ENCODE measurements at places on chromosomes 4 and X. TPM values are rescaled to one million over a fixed set of nuclear protein-coding genes. Genes with fewer than 3 reads are reported as not detected.
A peak's percentile ranks its signal among the peaks of the same experiment; 100 is the strongest.

The HSFX1 gene
- total RNA-seq, result 1.4 TPM

The GRIA3 gene
- 0.54 TPM for total RNA-seq

The PPP1R2C gene
- total RNA-seq, result not detected

The EXOC1L gene
- not detected for total RNA-seq

The PPARGC1A gene
- not detected for total RNA-seq

The WDR17 gene
- 1.2 TPM for total RNA-seq

The PITX2 gene
- total RNA-seq, result not detected

The VCX3A gene
- not detected for total RNA-seq

The SLC4A4 gene
- total RNA-seq, result 3.1 TPM

The FGF2 gene
- total RNA-seq, result not detected

The ERCC6L gene
- total RNA-seq, result 8.2 TPM

The ZCCHC18 gene
- total RNA-seq, result 8.8 TPM

The GPC3 gene
- 0.40 TPM for total RNA-seq

The RTL3 gene
- total RNA-seq, result not detected

The MAGEC1 gene
- total RNA-seq, result not detected

The C4orf36 gene
- 0.44 TPM for total RNA-seq

The PRKG2 gene
- 1.1 TPM for total RNA-seq

- H3K27ac ChIP-seq, result no peak overlapping the region
- no peak for DNase-seq
- H3K4me1 ChIP-seq, result no peaks in the 10 kb centered on the region
- H3K36me3 ChIP-seq, result no peaks in the 10 kb centered on the region
These were observed 64.6 kb downstream of the CRLF2 start for GRCh38 chrX:1147611-1148515.

- no peak overlapping the region for H3K27ac ChIP-seq
- DNase-seq, result no peak
- H3K4me1 ChIP-seq, result no peaks in the 10 kb centered on the region
- H3K27me3 ChIP-seq, result peaks cover 3% of the 10 kb centered on the region
- no peaks in the 10 kb centered on the region for H3K36me3 ChIP-seq
These were observed 25.9 kb upstream of the RASSF6 start for GRCh38 chr4:73646117-73646516.

- peaks cover 37% of the 10 kb centered on the region for H3K27me3 ChIP-seq
- H3K27ac ChIP-seq, result peak within 1 kb of the TSS; percentile 66
- no peaks in the 10 kb centered on the region for H3K36me3 ChIP-seq
- DNase-seq, result peak; percentile 61
- H3K4me3 ChIP-seq, result peak within 1 kb of the TSS; percentile 78
These were observed at the start of gene MAMLD1 for GRCh38 chrX:150362599-150363481. Gene MAMLD1 (plus strand): TSS chrX:150363317. CDS start chrX:150445517, 82,200 bp downstream.

- H3K4me3 ChIP-seq, result peak overlapping the region; percentile 10
- peaks cover 31% of the 10 kb centered on the region for H3K4me1 ChIP-seq
These were observed 160.9 kb downstream of the SMIM20 start for GRCh38 chr4:26074712-26075430.

DNA sequence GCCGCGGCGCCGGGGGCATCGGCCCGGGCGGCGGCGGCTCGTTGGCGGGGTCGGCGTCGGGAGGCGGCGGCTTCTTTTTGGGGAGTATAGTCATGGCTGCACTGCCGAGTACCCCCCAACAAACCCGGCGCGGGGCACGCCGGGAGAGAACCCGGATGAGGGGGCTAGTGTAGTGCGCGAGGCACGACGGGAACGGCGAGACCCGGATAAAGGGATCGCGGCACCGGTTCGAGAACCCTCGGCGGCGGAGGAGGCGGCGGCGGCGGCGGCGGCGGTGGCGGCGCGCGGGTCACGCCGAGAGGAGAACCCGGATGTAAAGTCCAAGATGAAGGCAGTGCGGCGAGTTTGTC lies at the start of gene OTUD5:
Gene OTUD5 (minus strand): TSS at position 131 of the 350 bp plus-strand sequence. CDS start 37 bp downstream, at position 94.
- peak within 1 kb of the TSS; percentile 100 for H3K27ac ChIP-seq
- no peaks in the 10 kb centered on the region for H3K36me3 ChIP-seq
- peaks cover 10% of the 10 kb centered on the region for H3K4me1 ChIP-seq
- H3K27me3 ChIP-seq, result no peaks in the 10 kb centered on the region
- DNase-seq, result peak; percentile 79

- no peaks in the 10 kb centered on the region for H3K4me1 ChIP-seq
- no peak for DNase-seq
- H3K27ac ChIP-seq, result no peak overlapping the region
These were observed 37.8 kb downstream of the PCDH10 start for GRCh38 chr4:133186845-133187244.

- no peaks in the 10 kb centered on the region for H3K4me1 ChIP-seq
- no peak overlapping the region for H3K27ac ChIP-seq
- H3K36me3 ChIP-seq, result no peaks in the 10 kb centered on the region
- H3K27me3 ChIP-seq, result peaks cover 6% of the 10 kb centered on the region
- DNase-seq, result no peak
- H3K4me3 ChIP-seq, result no peak overlapping the region
These were observed 54.1 kb upstream of the VEGFD start for GRCh38 chrX:15438332-15438731.

DNA sequence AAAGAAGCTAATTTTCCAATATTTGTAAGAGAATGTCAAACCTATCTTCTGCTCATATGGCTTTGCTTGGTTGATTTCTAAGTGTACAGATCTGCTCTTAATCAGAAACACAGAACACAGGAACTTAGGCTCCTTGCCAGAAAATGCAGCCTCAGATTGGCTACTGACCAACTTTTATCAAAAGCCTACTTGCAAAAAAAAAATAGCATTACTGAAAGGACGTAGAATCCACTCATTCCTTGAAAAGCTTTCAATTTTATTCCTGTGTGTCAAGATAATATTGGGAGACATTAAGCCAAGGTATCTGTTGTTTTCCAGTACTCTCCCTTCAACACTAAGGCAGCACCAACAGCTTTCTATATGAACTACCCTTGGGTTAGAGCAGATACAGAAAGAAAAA lies 127.6 kb upstream of the INTU start:
- no peak for DNase-seq
- H3K27me3 ChIP-seq, result no peaks in the 10 kb centered on the region
- no peaks in the 10 kb centered on the region for H3K4me1 ChIP-seq
- H3K4me3 ChIP-seq, result no peak overlapping the region

DNA sequence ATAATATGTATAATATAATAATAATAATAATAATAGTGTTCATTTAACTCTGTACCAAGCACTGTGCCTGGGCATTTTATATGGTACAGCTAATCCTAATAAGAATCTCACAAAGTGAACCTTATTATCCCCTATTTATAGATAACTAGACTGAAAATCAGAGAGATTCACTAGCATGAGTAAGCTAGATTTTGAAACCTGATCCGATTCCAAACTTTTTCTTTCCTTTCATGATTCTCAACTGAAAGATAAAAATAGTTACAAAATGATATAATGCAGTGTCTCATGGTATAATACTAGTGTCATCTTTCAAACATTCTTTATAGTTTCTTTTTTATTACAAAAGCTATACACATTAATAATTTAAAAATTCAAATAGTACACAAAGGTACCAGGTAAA lies 55.9 kb upstream of the RNF128 start:
- DNase-seq, result no peak
- H3K4me1 ChIP-seq, result no peaks in the 10 kb centered on the region
- no peaks in the 10 kb centered on the region for H3K36me3 ChIP-seq
- H3K4me3 ChIP-seq, result no peak overlapping the region
- no peak overlapping the region for H3K27ac ChIP-seq

GRCh38 chr4:77156533-77156911 lies 485 bp upstream of the CCNG2 start:
- DNase-seq, result no peak
- H3K27ac ChIP-seq, result peak overlapping the region; percentile 96
- peaks cover 9% of the 10 kb centered on the region for H3K36me3 ChIP-seq
- H3K4me3 ChIP-seq, result peak overlapping the region; percentile 95
- no peaks in the 10 kb centered on the region for H3K27me3 ChIP-seq
- peaks cover 34% of the 10 kb centered on the region for H3K4me1 ChIP-seq

DNA sequence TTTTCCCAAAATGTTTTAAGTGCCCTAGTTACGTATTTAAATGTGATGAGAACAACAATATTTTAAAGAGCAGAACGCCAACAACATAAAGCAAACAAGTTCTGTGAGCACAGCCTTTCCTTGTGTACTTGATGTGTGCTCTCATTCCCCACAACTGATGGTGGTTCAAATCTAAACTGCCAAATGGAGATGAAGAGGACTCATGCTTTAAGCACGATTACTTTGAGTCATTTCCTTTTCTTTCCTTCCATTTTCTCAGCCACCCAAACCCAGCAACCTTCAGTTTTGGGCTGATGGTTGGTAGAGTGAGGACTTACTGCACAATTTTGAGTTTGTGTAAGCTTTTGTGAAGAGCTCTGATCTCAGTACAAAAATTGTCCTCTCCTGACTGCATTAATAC lies 1.7 kb downstream of the NSD2 start:
- H3K36me3 ChIP-seq, result peaks cover 19% of the 10 kb centered on the region
- H3K27me3 ChIP-seq, result no peaks in the 10 kb centered on the region
- H3K4me3 ChIP-seq, result peak overlapping the region; percentile 99

- H3K36me3 ChIP-seq, result no peaks in the 10 kb centered on the region
- no peaks in the 10 kb centered on the region for H3K4me1 ChIP-seq
- no peak for DNase-seq
- no peak overlapping the region for H3K4me3 ChIP-seq
- no peak overlapping the region for H3K27ac ChIP-seq
These were observed 913.3 kb downstream of the PDHA2 start for GRCh38 chr4:96753216-96753615.

DNA sequence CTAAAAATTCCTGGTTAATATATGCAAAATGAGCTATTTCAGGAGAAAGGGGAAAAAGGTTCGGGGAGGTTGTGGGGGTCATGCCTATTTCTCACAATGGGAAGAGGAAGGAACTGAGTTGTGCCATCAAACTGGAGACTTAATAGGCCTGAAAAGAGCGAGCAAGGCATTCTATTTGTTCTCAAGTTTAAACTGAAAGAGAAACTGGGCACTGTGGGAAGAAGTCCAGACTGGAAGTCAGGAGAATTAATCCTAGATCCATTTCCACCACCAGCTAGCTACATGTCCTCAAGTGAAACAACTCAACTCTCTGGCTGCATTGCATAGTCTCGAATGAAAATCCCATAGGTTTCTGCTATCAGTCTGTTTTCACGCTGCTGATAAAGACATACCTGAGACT lies 50.6 kb downstream of the PPARGC1A start:
- DNase-seq, result no peak
- H3K27me3 ChIP-seq, result no peaks in the 10 kb centered on the region
- H3K4me3 ChIP-seq, result no peak overlapping the region
- no peak overlapping the region for H3K27ac ChIP-seq
- H3K4me1 ChIP-seq, result no peaks in the 10 kb centered on the region

- no peaks in the 10 kb centered on the region for H3K27me3 ChIP-seq
- H3K4me3 ChIP-seq, result no peak overlapping the region
- no peak for DNase-seq
- H3K36me3 ChIP-seq, result no peaks in the 10 kb centered on the region
These were observed 244.4 kb downstream of the SPOCK3 start for GRCh38 chr4:166989886-166990285.

DNA sequence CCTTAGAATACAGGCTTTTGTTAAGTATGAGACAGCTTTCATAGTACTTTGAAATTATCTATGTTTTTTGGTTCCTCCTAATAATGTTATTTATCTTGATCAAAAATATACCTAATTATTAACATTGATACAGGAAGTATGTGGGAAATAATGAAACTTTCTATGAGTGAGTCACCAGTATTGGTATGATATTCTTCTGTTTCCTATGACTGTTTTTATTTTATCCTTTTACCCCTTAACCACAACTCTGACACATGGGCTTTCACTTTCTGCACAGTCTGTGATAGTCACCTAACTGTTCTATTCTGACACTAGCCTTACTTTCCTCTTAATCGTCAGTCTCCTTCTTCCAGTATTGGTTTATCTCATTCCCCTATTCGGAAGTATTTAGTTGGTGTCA lies 4.7 kb downstream of the THAP9 start:
- peak overlapping the region; percentile 67 for H3K4me3 ChIP-seq
- peaks cover 25% of the 10 kb centered on the region for H3K4me1 ChIP-seq
- H3K27me3 ChIP-seq, result no peaks in the 10 kb centered on the region
- H3K27ac ChIP-seq, result peak overlapping the region; percentile 69
- peaks cover 2% of the 10 kb centered on the region for H3K36me3 ChIP-seq

DNA sequence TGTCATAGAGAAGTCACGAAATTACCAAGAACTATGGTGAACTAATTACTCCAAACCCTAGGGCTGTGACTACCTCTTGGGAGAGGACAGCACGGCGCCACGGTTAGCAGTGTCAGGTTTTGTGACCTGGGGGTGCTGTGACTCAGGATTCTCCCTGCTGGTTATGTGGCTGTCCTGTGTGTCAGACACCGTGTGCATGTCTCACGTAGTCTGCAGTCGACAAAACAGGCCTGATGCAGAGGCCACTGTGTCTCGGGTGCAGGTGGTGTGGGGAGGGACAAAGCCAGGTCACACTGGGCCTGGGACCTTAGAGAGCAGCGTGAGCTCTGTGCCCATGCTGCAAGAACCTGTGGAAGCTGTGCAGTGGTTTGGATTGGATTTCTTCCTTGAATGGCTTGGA lies 34.1 kb downstream of the TNIP2 start:
- H3K36me3 ChIP-seq, result peaks cover 19% of the 10 kb centered on the region
- H3K4me3 ChIP-seq, result no peak overlapping the region
- no peak for DNase-seq
- peaks cover 10% of the 10 kb centered on the region for H3K4me1 ChIP-seq
- no peaks in the 10 kb centered on the region for H3K27me3 ChIP-seq

- H3K4me1 ChIP-seq, result no peaks in the 10 kb centered on the region
- no peak overlapping the region for H3K4me3 ChIP-seq
These were observed 78.3 kb downstream of the PDLIM5 start for GRCh38 chr4:94530073-94530472.

DNA sequence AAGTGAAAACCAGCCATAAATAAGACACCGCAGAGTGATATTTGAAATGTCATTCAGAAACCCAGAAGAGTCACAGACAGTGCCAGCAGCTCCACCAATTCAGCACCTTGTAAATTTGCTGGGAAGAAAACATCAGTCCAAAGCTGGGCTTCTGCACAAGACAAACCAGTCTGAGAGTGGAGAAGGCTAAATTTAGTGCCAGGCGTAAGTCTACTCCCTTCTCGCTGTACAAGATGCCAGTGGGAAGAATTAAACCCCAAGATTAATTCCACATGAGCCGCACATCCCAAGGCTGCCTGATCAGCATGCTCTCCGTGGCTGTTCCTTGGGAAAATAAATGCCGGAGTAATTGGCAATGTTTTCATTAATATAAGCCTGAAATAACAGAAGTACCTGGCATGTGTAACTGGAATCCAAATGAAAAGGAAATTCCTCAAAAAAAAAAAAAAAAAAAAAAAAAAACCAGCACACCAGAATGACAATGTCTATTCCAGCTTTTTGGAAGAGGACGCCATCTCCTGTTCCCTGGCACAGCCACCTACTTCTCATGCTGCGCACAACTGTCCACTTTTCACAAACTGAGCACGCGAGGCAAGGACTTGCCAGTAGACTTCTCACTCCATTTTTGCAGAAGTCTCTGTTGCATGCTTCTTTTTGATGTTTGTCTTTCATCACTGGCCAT lies 95.5 kb downstream of the NSUN7 start:
- peaks cover 7% of the 10 kb centered on the region for H3K4me1 ChIP-seq
- no peaks in the 10 kb centered on the region for H3K36me3 ChIP-seq
- no peak overlapping the region for H3K4me3 ChIP-seq
- no peak for DNase-seq

GRCh38 chrX:19040373-19040772 lies 56.5 kb upstream of the PHKA2 start:
- H3K27ac ChIP-seq, result no peak overlapping the region
- H3K4me1 ChIP-seq, result no peaks in the 10 kb centered on the region
- H3K4me3 ChIP-seq, result no peak overlapping the region
- H3K27me3 ChIP-seq, result no peaks in the 10 kb centered on the region

- H3K27ac ChIP-seq, result peak overlapping the region; percentile 49
- peak overlapping the region; percentile 88 for H3K4me3 ChIP-seq
- no peak for DNase-seq
- no peaks in the 10 kb centered on the region for H3K27me3 ChIP-seq
These were observed 3.7 kb downstream of the USP38 start for GRCh38 chr4:143188136-143189088.

GRCh38 chr4:52192721-52193135 lies 141.6 kb downstream of the SPATA18 start:
- peaks cover 2% of the 10 kb centered on the region for H3K27me3 ChIP-seq
- no peak for DNase-seq
- no peak overlapping the region for H3K27ac ChIP-seq
- H3K4me1 ChIP-seq, result no peaks in the 10 kb centered on the region
- H3K36me3 ChIP-seq, result no peaks in the 10 kb centered on the region
